CD14-positive monocyte (primary cell): ENCODE measurements at places on chromosomes 4 and X.

DNA sequence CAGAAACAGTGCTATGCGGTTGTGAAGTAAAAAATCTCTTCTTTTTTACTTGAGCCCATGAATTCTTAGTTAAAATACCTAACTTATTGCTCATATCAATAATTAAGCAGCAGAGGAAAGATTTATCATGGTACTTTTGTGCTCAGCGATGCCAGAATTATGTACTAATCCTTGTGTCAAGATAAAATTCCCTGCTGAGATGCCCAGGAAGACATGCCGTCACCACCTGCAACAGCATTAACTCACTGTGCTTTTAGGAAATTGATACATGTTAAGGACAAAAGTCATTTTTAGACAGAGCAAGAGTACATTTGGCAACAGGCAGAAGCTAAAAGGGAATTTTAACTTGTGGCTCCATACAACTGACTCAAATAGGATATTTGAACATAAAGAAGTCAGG lies 138.9 kb downstream of the NPNT start:
- no peak overlapping the region for H3K4me3 ChIP-seq
- H3K4me1 ChIP-seq: no peaks in the 10 kb centered on the region
- H3K27me3 ChIP-seq: no peaks in the 10 kb centered on the region
- DNase-seq: no peak
- no peak overlapping the region for H3K27ac ChIP-seq

- no peak for DNase-seq
- H3K27ac ChIP-seq: no peak overlapping the region
- no peaks in the 10 kb centered on the region for H3K4me1 ChIP-seq
- no peaks in the 10 kb centered on the region for H3K36me3 ChIP-seq
- no peaks in the 10 kb centered on the region for H3K27me3 ChIP-seq
Measured at GRCh38 chrX:112997991-112998390, 157.4 kb upstream of the AMOT start.

GRCh38 chr4:105650190-105650589 lies 58.3 kb downstream of the INTS12 start:
- H3K27ac ChIP-seq: no peak overlapping the region
- H3K27me3 ChIP-seq: no peaks in the 10 kb centered on the region
- DNase-seq: no peak
- H3K4me1 ChIP-seq: no peaks in the 10 kb centered on the region

- H3K27me3 ChIP-seq: no peaks in the 10 kb centered on the region
- no peak overlapping the region for H3K4me3 ChIP-seq
- H3K36me3 ChIP-seq: no peaks in the 10 kb centered on the region
- no peak overlapping the region for H3K27ac ChIP-seq
Measured at GRCh38 chr4:98838977-98839618, 89.8 kb downstream of the EIF4E start.

DNA sequence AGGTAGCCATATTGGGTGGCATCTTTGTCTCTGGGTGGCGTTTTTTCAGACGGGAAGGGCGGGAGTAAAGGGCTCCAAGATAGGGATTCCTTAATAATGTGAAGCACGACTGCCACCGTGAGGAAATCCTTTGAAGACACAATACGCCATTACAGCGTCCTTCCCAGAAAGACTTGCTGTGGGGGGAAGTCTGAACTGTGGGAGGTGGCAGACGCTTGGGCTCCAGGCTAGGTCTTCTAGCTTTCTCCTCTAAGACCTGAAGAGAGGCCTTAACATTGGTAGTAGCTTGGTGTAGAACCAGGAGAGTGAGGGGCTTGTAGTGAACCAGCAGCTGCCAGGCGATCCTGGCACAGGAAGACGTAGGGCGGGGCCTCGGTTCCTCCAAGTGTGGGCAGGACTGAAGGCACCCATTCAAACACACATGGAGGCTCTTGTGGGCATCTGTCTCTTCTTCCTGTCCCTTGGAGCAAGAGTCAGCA lies 197.3 kb downstream of the OR13H1 start:
- no peaks in the 10 kb centered on the region for H3K27me3 ChIP-seq
- peaks cover 33% of the 10 kb centered on the region for H3K4me1 ChIP-seq
- DNase-seq: peak; percentile 84
- H3K4me3 ChIP-seq: peak overlapping the region; percentile 77
- no peak overlapping the region for H3K27ac ChIP-seq
- H3K36me3 ChIP-seq: no peaks in the 10 kb centered on the region

- H3K36me3 ChIP-seq: no peaks in the 10 kb centered on the region
- H3K4me3 ChIP-seq: no peak overlapping the region
- no peak overlapping the region for H3K27ac ChIP-seq
- DNase-seq: no peak
- H3K27me3 ChIP-seq: no peaks in the 10 kb centered on the region
Measured at GRCh38 chr4:156763511-156763910, 208.1 kb downstream of the PDGFC start.

DNA sequence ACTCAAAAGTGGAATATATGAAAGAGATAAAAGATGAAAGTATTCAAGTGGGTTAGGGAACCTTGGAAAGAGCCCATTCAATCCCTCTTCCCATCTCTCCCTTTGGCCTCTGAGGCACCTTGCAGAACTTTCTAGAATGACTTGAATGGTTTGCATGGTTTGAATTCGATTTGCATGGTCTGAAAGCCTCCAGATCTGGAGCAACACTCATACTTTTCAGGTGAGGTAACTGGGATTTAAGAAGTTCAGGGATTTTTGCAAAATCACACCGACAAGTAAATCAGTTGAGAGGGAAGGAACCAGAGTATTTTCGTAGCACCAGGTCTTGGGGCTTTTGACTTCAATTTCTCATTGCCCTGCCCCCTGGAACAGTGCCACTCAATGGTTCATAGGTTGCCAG lies 476.0 kb upstream of the FTHL17 start:
- H3K4me1 ChIP-seq: no peaks in the 10 kb centered on the region
- no peak overlapping the region for H3K27ac ChIP-seq
- no peak for DNase-seq
- no peaks in the 10 kb centered on the region for H3K27me3 ChIP-seq
- no peaks in the 10 kb centered on the region for H3K36me3 ChIP-seq
- no peak overlapping the region for H3K4me3 ChIP-seq

- no peaks in the 10 kb centered on the region for H3K36me3 ChIP-seq
- H3K4me1 ChIP-seq: no peaks in the 10 kb centered on the region
- no peak for DNase-seq
- H3K4me3 ChIP-seq: no peak overlapping the region
Measured at GRCh38 chr4:5452156-5452555, 256.2 kb downstream of the EVC2 start.

DNA sequence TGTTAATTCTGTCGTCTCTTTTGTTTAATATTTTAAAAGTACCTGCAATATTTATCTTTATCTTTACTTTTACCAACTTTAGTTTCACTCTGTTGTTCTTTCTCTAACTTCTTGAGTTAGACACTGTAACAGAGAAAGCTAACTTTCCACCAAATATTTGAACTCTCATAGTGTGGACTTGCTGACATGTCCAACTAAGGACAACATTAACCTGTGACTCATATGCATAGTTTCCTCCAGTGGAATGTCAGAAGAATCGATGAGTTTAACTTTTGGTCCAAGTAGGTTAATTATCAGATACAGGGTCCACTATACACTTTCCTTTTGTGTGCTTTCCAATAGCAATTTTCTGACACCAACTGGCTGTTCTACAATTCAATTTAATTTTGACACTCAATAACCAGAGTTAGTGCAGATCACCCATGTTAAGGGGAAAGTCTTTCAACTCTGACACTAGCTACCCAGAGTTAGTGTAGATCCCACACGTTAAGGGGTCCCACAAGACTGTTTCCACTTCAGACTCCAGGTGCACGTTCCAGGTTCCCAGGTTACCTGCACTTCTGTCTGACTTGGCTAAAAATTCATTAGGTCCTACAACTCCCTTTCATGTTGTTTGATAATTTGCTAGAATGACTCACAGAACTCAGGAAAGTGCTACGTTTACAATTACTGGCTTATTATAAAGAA lies 559.0 kb upstream of the AMOT start:
- no peaks in the 10 kb centered on the region for H3K4me1 ChIP-seq
- H3K4me3 ChIP-seq: no peak overlapping the region
- H3K27me3 ChIP-seq: no peaks in the 10 kb centered on the region
- no peak overlapping the region for H3K27ac ChIP-seq
- H3K36me3 ChIP-seq: no peaks in the 10 kb centered on the region

DNA sequence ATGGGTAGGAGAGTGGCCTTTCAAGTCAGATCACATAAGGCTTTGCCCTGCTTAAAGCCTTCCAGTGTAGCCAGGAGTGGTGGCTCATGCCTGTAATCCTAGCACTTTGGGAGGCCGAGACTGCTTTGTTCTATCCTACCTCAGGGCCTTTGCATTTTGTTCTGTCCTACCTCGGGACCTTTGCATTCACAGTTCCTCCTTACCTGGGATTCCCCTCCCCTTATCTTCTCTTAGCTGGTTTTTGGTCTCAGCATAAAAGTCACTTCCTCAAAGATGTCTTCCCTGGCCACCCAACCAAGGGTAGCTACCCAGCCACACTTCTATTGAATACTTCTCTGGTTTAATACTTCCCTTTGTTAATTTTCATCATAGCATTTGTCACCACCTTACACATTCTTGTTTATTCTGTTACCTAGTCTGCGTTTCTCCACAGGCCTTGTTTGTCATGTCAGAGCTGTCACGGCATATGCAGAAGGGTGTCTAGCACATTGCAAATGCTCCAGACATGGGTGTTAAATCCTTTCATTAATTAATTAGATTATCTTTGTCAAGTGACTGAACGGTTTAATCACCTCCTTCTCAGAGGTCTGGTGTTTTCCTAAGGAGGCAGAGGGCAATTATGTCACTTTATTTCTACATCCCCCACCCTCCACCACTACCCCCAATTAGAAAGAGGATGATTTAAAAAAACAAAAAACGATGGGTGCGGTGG lies 11.3 kb upstream of the SETD7 start:
- no peaks in the 10 kb centered on the region for H3K4me1 ChIP-seq
- no peaks in the 10 kb centered on the region for H3K36me3 ChIP-seq
- H3K4me3 ChIP-seq: no peak overlapping the region

GRCh38 chrX:125505207-125505606 lies 185.5 kb downstream of the TEX13C start:
- H3K27ac ChIP-seq: no peak overlapping the region
- no peaks in the 10 kb centered on the region for H3K36me3 ChIP-seq
- H3K4me3 ChIP-seq: no peak overlapping the region
- no peak for DNase-seq
- H3K27me3 ChIP-seq: no peaks in the 10 kb centered on the region

- H3K4me1 ChIP-seq: no peaks in the 10 kb centered on the region
- DNase-seq: no peak
- no peaks in the 10 kb centered on the region for H3K36me3 ChIP-seq
- H3K27ac ChIP-seq: no peak within 1 kb of the TSS
- H3K27me3 ChIP-seq: peaks cover 59% of the 10 kb centered on the region
- H3K4me3 ChIP-seq: no peak within 1 kb of the TSS
Measured at GRCh38 chrX:153646620-153647373, at the start of gene DUSP9. DUSP9 (plus strand) TSS chrX:153647203; CDS start chrX:153647954, 751 bp downstream.

- H3K4me1 ChIP-seq: no peaks in the 10 kb centered on the region
- peaks cover 12% of the 10 kb centered on the region for H3K27me3 ChIP-seq
- DNase-seq: no peak
- no peak overlapping the region for H3K27ac ChIP-seq
- no peaks in the 10 kb centered on the region for H3K36me3 ChIP-seq
Measured at GRCh38 chrX:48831136-48831908, 4.1 kb downstream of the PCSK1N start.

DNA sequence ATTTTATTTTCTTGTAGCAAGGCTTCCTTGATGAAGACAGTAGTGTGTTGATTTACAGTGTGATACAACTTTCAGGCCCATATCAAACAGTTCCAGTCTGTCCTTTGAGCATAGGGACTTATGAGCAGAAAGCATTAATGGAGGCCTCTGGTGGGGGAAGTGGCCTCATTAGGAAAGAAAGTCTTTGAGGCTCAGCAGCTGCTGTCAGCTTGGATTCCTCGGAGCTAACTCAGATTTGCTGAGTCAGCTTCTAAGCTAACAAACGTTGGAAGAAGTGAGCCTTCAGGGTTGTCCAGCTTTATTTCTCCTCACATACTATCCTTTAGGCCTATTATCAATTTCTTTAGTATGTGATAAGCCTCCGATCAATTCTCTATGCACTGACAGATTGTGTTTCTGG lies 15.8 kb upstream of the SFRP2 start:
- H3K4me1 ChIP-seq: no peaks in the 10 kb centered on the region
- no peak overlapping the region for H3K27ac ChIP-seq
- peaks cover 5% of the 10 kb centered on the region for H3K27me3 ChIP-seq

GRCh38 chr4:142376204-142376603 lies 469.9 kb downstream of the INPP4B start:
- no peak overlapping the region for H3K4me3 ChIP-seq
- no peaks in the 10 kb centered on the region for H3K27me3 ChIP-seq
- H3K4me1 ChIP-seq: no peaks in the 10 kb centered on the region
- no peak for DNase-seq

DNA sequence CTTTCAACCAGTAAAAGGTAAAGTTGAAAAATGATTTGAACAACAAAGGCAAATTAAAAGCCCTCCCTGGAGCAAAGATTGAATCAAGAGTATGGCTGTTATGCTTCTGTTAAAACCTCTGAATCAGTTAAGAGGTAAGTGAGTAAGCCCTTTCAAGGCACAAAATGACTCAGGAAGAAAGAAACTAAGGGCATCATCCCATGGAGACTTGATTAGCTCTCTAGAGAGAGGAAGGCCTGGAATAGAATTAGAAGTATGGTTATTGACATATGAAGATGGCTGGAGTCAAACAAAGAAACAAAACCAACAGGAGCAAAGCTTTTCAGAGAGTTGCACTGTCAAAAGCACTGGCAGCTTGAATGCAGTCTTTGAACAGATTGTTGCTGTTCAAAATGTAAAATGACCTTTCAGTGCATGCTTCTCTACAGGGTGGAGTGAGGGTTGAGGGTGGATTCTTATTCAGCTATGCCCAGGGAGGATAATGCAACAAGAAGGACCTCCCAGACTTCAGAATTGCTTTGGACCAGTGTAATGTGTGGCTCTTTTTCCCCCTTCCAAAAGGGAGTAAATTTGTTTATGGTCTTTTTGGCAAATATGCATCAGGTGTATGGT lies 365.5 kb downstream of the GBA3 start:
- no peaks in the 10 kb centered on the region for H3K36me3 ChIP-seq
- H3K4me1 ChIP-seq: no peaks in the 10 kb centered on the region
- no peak for DNase-seq
- no peaks in the 10 kb centered on the region for H3K27me3 ChIP-seq
- H3K4me3 ChIP-seq: no peak overlapping the region

GRCh38 chrX:10017872-10018271 lies 50.7 kb downstream of the CLDN34 start:
- peaks cover 31% of the 10 kb centered on the region for H3K4me1 ChIP-seq
- peaks cover 5% of the 10 kb centered on the region for H3K27me3 ChIP-seq
- DNase-seq: no peak
- H3K36me3 ChIP-seq: no peaks in the 10 kb centered on the region
- H3K4me3 ChIP-seq: no peak overlapping the region

DNA sequence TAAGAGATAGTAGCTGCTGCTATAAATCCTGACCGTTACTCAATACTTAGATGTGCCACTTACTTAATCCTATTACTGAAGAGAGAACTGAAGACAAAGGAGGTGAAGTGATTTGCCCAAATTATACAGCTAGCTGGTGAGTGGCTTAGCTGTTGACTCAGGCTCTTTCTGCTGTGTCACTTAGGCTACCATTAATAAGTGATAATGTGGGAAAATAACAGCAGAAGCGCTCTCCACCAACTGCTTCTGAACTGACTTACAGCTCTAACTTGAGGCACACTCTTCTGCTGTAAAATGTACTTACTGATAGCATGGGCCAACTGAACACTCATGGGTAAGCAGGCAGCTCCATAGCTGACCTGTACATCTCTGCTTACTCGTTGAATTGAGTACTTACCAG lies 7.5 kb upstream of the KLHL5 start:
- H3K4me1 ChIP-seq: no peaks in the 10 kb centered on the region
- H3K27ac ChIP-seq: no peak overlapping the region
- no peaks in the 10 kb centered on the region for H3K27me3 ChIP-seq
- H3K36me3 ChIP-seq: no peaks in the 10 kb centered on the region
